ENCODE measurements at places on chromosomes 6 and 20.
A peak's percentile ranks its signal among the peaks of the same experiment; 100 is the strongest.

GRCh38 chr6:137218473-137218916 is 690 bp downstream of the IFNGR1 start:
- DNase-seq, result peak; percentile 27

- DNase-seq, result no peak
Observed at GRCh38 chr6:32056254-32056653, 18.0 kb downstream of the CYP21A2 start.

GRCh38 chr20:58479726-58480440 is 35.3 kb downstream of the APCDD1L start:
- no peak for DNase-seq

- no peak for DNase-seq
Observed at GRCh38 chr20:4999788-5000187, 1.5 kb downstream of the SLC23A2 start.

DNA sequence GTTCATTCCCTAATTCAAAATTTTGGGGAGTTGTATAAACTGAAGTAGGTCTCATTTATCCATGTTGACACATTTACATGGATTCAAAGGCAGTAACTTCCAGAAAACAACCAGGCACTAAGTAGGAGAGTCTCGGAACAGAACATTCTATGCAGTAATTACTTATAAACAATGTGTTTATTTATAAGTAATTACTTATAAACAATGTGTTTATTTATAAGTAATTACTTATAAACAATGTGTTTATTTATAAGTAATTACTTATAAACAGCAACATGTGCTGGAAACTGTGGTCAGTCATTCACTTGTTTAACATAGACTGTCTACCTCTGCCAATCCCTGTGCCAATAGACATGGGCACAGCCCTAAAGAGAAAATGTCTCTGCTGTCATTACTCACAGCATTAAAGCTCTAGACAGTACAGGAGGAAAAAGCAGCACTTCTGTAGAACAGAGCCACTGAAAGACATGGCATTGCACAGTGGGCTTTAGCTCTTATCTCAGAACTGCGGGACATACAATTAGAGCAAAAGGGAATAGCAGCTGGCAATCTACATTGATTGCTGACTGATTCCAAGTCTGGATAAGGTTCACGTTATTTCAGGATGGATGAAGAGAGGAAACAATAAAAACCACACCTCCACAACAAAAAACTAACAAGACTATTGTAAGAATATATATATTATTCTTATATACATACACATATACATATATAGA is 188.2 kb downstream of the WDR27 start:
- DNase-seq, result no peak

- DNase-seq, result no peak
Observed at GRCh38 chr20:52859156-52859876, 112.8 kb upstream of the TSHZ2 start.

DNA sequence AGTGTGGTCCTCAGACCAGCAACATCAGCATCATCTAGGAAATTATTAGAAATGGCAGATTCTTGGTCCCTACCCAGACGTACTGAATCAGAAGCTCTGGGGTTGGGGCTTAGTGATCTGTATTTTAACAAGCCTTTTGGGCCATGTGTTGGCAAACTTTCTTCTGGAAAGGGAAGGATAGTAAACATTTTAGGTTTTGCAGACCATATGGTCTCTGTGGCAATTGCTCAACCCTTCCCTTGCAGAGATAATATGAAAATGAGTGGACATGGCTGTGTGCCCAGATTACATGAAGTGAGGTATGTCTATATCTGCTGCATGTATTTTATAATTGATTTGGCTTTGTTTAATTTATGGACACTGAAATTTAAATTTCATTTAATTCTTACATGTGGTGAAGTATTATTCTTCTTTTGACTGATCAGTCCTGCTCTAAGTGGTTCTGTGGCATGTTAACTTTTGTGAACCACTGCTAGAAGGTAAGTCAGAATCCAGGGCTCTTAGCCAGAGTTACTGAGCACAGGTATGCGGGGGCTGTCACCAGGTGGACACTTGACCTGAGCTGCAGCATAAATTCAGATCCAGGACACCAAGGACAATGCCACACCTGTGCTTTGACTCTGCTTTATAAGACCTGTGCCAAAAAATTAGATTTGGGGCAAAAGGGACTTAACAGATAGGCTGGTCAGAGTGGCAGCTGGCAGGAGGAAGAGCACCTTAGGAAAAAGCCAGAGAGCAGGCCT is 43.2 kb downstream of the LY86 start:
- no peak for DNase-seq

DNA sequence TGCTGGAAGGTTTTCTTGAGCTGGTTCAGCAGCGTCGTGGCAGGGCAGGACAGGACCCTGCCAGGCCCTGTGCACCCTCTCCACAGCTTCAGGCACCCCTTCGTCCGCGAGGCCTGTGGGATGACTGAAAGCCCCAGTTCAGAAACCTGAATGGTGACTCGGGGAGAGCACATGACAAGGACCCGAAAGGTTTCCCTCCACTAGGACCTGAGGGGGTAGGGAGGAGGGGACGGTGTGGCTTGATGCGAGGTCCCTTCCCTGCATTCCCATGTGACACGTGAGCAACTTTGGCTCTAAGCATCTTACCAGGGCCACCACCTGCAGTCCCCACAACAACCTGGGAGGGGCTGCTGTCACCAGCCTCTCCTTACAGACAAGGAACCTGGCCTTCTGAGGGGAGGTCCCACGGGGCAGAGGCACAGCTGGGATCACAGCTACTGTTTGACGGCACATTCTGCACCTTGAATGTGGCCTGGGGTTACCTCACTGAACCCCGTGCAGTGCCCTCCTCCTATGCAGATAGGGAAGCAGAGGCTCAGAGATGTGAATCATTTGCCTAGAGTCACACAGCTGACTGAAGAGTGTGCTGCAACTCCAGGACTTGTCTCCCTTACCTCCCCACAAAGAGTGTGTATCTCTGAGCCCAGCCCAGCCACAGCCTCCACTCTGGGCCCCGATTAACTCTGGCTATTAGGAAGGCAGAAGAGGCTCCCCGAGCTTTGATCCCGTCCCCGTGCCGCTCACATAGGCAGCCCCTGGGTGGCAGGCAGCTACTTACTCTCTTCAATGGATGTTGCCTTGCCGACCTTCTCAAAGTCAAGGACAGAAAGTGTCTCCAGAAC is 84.6 kb downstream of the PTPN1 start:
- DNase-seq, result no peak

DNA sequence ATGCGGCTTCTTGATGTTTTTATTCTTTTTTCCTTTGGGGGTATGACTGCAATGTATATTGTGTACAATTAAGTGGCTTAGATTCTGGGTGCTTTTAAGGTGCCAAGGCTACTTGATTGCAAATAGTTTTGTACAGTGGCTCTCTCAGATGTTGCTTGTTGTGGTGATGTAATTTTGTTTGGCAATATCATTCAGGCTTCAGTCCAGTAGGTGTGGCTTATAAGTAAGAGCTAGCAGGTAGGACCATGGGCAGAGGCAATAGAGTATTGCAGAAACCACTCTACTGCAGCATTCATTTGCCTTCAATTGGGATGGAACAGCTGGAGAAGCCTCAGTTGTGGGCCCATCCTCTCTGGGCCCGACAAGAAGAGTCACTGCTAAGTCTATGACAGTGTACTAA is 407.9 kb upstream of the MAN1A1 start:
- DNase-seq, result no peak

DNA sequence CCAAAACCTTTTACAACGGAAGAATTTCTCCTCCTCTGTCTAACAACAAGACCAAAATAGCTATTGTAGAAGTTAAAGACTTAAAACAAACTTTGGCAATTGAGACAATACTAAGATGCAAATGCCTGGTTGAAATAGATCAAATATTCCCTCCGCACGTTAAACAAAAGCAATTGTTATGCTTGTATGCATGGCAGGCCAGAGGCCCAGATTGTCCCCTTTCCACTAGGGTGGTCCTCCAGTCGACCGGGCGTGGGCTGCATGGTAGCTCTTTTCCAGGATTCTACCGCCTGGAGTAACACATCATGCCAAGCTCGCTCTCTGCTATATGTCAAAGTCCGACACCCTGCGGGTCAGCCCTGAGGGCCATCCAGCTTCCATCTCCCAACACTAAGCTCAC is 234.7 kb downstream of the RNGTT start:
- DNase-seq, result no peak

DNA sequence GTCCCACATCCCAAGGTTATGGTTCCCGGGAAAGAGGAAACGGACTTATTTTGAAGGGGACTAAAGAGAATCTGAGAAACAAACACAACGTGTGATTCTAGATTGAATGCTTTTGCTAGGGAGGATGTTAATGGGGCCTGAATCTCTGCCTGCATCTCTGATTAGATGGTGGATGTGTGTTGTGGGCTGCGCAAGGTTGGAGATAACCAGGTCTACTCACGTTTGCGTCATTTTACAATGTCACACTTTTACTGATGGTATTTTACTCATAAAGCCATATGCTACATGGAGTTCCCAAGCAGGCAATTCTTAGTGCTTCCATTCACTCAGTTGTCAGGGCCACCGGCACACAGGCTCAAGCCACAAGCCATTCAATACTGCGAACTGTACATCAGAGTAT is 23.2 kb upstream of the CCR6 start:
- no peak for DNase-seq

- no peak for DNase-seq
Observed at GRCh38 chr20:59062081-59062480, 19.5 kb upstream of the PRELID3B start.

DNA sequence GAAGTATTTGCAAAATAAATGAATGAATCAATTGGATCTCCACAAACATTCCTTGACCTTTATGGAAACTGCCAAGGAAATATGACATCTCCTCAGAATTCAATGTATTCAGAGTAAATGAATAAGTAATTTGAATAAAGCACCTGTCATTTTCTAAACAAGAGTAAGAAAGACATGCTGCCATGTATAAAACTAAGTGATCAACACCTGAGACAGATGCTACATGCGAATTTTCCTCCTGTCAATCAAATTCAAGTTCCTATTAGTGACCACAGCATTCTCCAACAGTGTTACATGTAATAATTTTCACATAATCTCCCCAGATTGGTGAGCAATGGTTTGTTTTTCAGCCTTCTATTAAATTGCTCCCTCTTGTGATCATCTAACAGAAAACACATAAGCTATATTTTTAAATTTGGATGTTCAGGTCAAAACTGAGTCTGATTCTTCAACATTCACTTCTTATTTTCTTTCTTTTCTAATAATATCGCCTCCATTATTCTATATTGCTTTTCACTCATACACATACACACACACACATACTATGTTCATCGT is 163.2 kb upstream of the RNF217 start:
- no peak for DNase-seq

DNA sequence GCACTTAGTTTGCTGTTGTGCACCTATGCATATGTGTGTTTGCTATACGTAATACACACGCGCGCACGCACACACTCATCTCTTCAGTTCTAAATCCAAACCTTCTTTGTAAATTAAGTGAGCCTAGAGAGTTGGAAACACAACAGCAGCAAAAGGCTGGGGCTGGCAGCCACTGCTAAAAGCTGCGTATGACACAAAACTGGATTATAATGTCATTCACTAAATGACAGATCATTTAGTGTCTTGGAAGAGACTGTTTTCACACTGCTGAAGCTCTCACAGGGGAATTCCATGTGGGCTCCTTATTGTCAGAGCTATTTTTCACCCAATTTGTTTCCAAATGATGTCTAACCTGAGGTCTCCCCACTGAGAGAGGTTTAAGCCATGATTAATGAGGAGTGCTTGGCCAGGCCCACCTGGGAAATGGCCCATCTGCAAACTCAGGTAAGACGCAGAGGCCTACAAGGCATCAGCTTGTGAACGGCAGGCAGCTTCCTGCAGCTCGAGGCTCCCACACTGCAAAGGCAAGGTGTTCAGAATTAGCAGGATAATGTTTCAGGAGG is 94.2 kb downstream of the OLIG3 start:
- DNase-seq, result no peak

GRCh38 chr6:34497411-34497810 is 31.5 kb downstream of the PACSIN1 start:
- DNase-seq, result no peak

DNA sequence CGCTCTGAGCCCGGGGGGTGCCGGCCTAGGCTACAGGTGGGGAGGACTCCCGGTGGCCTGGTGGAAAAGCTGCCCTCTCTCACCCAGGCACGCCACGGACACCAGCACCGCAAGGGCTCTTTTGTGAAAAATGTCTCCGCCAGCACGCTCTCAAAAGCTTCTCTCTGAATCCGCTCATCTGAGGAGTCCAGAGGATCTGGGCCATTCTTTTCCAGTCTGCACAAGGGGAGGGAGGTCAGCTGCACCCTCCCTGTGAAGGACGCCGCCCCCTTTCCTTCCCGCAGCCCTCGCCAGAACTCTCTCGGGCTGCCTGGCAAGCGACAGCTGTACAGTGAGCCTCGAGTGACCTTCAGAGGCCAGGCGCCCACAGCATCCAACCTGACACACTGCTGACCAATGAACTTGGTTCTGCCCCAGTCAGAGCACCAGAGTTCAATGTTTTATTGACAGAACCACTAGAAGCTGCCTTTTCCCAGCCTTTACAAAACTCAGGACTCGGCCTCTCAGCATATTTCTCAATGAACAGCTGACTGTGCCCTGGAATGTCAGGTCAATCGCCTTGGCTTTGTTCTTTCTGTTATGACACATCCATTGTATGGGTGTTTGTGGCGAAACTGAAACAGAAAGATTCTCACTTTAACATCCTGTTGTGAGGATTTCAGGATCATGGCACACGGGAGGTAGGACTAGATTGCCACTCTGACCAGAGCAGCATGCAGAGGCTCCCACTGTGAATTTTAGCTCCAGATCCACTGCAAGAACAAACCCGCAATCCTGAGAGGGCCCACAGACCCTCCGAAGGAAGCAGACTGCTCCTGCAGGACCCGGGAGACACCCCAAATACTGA is 26.7 kb downstream of the SERPINB9 start:
- DNase-seq, result no peak

DNA sequence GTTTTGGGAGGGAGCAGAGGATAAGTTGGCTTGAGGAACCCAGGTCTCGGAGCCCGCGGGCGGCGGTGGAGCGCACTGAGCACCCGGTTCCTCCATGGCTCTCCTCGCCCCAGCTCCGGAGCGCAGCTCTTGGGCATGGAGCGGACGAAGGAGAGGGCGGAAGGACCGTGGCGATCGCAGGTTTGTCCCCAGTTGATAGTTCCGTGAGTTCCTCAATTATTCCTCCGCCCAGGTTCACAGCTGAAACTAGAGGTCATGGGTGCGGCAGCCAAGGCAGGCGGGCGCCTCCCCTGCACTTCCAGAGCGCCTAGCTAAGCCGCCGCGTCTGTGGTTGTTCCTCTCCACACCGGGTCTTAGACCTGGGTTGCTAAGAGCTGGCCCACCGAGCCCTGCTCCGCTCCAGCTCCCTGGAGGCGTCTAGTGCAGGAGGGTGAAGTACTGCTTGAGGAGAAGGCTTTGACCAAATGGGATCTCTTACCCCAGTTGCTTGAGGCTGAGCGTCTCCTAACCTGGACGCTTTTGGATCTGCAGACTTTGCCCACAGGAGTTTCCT is at the start of gene HTR1B:
HTR1B (minus strand) TSS at position 184 of the 553 bp plus-strand sequence; CDS start at position 96, 88 bp downstream.
- DNase-seq, result no peak

GRCh38 chr20:13995086-13995665 is at the start of gene MACROD2:
Gene MACROD2, plus strand, starts transcription at chr20:13995516.
- peak; percentile 18 for DNase-seq

- DNase-seq, result no peak
Observed at GRCh38 chr6:20559924-20560551, 25.8 kb downstream of the CDKAL1 start.

GRCh38 chr6:13307508-13307995 is 20.8 kb downstream of the TBC1D7 start:
- DNase-seq, result no peak
